Colonic mucosa (tissue), 4 donors: ENCODE measurements at places on chromosomes 12 and 14.

DNA sequence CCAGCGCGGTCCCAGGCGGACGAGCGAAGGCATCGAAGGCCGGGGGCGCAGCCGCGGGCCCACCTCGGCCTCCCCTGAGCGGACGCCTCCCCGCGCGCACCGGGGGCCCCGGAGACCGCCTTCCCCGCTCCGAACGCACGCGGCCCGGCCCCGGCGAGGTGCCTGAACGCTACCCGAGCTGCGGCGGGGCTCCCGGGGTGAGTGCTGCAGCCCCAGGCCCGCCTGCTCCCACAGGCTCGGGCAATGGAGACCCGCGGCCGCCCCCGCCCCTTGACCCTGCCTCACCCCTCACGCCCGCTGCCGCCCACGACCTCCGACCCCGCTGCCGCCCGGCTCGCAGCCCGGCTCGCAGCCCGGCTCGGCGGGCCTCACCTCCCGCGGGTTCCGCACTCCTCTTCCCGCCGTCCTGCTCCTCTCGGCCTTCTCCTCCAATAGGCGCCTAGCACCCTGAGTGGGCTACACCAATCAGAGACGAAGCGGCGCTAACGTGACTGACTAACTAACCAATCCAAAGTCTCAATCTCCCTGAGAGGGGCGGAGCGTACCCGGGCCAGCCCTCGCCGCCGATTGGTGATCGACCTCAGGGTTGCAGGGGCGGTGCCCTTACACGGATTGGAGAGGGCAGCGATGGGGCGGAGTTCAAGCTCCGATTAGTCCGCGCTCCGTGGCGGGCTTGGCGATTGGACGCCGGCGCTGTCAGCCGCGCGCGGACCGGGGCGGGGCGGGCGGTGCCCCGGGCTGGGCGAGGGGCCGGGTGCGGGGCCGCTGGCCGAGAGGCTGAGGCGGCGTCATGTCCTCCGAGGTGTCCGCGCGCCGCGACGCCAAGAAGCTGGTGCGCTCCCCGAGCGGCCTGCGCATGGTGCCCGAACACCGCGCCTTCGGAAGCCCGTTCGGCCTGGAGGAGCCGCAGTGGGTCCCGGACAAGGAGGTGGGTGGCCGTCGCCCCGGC is at the start of the genes XRCC3 and ZFYVE21:
TSS of gene XRCC3 (minus strand) at position 400 of the 949 bp plus-strand sequence. CDS start 4,364 bp downstream, outside the sequence.
TSS of gene ZFYVE21 (plus strand) at position 759 of the 949 bp plus-strand sequence. CDS start at position 791, 32 bp downstream.
- peak; percentile 100 for DNase-seq

- no peak for DNase-seq
These were observed 674.1 kb upstream of the ATXN7L3B start for GRCh38 chr12:73863546-73863945.

DNA sequence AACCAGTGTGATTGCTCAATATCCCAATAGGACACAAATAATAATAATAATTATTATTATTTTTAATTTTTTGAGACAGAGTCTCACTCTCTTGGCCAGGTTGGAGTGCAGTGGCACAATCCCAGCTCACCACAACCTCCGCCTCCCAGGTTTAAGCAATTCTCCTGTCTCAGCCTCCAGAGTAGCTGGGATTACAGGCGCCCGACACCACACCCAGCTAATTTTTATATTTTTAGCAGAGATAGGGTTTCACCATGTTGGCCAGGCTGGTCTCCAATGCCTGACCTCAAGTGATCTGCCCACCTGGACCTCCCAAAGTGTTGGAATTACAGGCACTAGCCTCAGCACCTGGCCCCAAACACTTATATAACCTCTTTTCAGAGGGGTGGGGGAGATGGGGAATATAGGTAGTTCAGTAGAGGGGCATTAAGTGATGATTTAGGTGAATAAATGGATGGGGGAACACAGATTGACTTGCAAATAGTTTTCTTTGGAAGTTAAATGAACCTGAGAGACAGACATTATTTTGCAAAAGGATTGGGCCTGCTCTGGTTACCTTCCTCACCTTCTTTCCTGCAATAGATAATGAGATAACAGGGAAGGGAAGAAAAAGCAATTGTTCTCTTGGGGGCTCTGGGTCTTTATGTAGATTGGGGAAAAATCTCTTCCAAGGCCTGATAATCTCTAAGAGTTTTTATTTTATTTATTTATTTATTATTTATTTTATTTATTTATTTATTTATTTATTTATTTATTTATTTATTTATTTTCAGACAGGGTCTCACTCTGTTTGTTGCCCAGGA is 57.7 kb downstream of the RESF1 start:
- DNase-seq: no peak

- no peak for DNase-seq
These were observed 135.1 kb downstream of the MON2 start for GRCh38 chr12:62601765-62602164.

DNA sequence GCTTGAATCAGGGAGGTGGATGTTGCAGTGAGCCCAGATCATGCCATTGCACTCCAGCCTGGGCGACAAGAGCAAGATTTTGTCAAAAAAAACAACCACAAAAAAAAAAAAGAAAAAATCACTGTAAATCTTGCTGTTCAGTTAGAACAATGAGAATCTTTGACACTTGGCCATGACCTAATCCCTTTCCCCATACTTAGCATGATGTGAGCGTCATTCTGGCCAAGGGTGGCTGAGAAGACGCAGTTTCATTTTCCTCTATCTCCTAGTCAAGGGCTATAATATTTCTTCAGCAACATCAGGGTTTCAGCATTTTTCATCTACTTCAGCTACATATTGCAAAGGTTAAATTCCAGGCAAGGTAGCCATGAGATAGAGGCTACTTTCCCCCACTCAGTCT is 599.4 kb upstream of the MDGA2 start:
- DNase-seq: no peak

GRCh38 chr12:49017891-49018260 is 700 bp downstream of the PRKAG1 start:
- DNase-seq: no peak

DNA sequence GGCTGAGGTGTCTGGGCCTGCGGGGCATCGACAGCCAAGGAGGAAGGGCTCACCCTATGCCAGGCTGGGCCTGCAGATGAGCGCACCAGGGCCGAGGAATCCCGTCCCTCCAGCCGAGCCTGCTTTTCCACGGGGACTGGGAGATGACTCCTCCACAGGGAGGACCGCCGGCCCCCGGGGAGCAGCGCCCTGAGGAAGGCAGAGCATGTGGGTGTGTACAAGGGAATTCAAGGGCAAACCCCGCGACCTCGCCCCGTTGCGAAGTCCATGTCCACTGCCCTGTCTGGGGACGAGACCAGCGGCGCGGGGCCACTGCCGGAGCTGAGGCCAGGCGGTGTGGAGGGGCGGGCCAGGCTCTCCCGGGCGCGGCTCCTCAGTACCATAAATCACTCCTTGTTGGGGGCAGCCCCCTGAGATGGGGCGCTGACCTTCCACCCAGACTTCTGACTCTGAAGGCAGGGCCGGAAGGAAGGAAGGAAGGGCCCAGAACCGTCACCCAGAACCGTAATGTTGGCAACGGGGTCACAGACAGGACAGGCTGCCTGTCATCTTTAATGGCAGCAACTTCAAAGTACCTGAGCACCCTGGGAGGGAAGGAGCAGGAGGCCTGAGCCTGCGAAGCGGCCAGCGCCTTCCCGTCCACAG is 52.5 kb downstream of the RNF34 start:
- DNase-seq: peak; percentile 60

- no peak for DNase-seq
These were observed 768.5 kb downstream of the MED13L start for GRCh38 chr12:115508990-115509389.

DNA sequence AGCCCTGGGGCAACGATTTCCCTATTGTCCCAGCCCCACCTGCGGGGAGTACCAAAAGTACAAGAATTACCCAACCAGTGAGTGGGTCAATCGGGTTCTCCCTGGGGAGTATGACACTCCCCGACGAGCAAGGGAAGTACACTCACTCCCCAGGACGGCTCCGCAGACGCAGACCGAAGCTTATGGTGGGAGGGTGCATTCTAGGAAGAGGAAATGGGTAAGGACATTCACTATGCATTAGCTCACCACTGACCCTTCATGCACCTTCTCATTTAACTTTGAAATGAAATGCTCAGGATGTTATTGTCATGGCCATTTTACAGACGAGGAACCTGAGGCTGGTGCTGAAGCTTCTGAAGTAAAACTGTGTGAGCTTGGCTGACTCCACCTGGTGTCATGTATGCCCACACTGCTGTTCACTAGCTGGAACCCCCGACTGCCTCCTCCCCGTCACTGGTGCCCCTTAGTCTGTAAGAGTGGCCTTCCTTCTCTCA is 45.8 kb upstream of the TMED10 start:
- no peak for DNase-seq

GRCh38 chr14:74948228-74949175 is 6.9 kb downstream of the PGF start:
- DNase-seq: no peak
